Fibroblast of skin of left biceps (primary cell): ENCODE measurements at places on chromosomes 1 and 21.

DNA sequence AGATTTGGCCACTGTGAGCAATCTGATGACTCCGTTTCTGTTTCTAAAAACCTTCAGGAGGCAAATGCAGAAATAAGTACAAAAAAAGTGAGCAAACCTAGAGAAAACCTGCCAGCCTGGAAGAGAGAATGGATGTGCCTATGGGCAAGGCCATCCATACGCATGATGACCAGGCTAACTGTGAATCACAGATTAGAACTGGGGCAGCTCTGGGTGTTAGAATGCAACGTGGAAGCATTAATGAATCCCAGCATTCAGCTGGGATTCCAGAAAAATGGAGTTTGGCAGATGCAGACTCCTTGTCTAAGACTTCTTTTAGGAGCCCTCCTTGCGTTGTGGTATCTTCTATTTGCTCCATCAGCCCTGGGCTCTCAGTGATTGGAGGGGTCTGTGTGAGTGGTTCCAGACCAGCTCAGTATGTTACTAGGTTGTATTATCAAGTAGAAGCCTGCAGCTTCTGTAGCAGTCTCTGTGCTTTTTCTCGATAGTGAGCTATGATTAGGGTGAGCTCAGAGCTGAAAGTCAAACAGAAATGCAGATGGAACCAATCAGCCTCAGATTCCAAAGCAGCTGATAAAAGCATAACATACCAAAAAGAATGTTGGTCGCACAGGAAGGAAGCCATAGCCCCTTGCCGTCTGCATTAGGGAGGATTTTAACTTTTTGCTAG, 154.0 kb downstream of the PSMG1 start:
- peak; percentile 80 for DNase-seq

GRCh38 chr1:177869586-177869985, 100.3 kb downstream of the SEC16B start:
- no peak for DNase-seq

- peak; percentile 8 for DNase-seq
Measured at GRCh38 chr1:69126796-69127195, 440.9 kb upstream of the LRRC7 start.

DNA sequence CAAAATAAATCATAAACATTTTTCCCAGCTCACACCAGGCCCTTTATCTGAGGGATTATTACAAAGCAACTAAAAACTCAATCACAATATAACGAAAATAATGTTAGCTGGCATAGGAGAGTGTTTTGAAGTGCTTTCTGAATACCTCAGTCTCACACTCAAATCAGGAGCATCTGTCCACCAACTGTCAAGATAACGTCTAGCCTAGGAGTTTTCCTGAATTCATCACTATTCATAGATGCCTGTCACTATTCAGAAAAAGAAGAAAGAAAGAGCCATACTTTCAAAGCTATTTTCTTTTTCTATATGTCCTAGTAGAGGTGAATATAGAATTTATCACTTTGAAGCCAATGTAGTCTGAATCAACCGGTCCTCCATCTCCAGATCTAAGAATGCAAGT, 127.0 kb downstream of the AKT3 start:
- DNase-seq, result no peak

DNA sequence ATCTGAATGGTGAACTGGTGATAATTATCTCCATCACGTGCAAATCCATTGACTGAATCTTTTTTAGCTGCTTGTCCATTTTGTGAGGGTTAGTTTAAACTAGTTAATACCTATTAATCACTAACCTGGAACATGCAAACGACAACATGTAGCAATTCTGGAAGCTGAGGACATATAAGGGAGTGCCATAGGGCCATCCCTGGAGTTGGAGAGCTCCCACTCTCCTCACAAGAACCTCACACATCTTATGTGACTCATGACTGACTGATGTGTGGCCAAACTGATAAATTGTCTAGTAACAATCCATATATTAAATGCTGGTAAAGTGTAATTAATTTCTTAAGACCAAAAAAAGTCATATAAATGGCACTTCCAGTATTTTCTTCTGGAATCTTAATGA, 62.9 kb upstream of the HOOK1 start:
- no peak for DNase-seq

- no peak for DNase-seq
Measured at GRCh38 chr1:68217060-68217554, 15.2 kb downstream of the WLS start.

- DNase-seq, result peak; percentile 92
Measured at GRCh38 chr1:44739307-44740178, at the start of gene KIF2C. Gene KIF2C, plus strand, starts transcription at chr1:44739837. Its CDS starts 96 bp downstream, at chr1:44739933.

GRCh38 chr1:234924450-234925355, 203.9 kb downstream of the TOMM20 start:
- no peak for DNase-seq

DNA sequence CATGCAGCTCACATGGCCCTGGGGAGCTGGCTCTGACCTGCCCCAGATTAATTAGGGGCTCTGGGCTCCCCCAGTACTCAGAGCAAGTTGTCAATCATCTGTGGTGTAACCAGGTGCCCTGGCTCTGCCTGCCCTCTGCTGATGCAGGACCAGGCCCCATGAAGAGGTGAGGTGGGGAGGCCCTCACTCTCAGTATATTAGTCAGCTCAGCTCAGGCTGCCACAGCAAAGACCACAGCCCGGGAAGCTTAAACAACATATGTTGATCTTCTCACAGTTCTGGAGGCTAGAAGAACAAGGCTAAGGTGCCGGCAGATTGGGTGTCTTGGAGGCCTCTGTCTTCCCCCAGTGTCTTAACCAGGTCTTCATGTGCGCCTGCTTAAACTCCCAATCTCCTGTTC, 66.5 kb downstream of the FCRL5 start:
- DNase-seq, result no peak

GRCh38 chr1:103900005-103900404, 150.3 kb downstream of the AMY1C start:
- DNase-seq, result no peak

DNA sequence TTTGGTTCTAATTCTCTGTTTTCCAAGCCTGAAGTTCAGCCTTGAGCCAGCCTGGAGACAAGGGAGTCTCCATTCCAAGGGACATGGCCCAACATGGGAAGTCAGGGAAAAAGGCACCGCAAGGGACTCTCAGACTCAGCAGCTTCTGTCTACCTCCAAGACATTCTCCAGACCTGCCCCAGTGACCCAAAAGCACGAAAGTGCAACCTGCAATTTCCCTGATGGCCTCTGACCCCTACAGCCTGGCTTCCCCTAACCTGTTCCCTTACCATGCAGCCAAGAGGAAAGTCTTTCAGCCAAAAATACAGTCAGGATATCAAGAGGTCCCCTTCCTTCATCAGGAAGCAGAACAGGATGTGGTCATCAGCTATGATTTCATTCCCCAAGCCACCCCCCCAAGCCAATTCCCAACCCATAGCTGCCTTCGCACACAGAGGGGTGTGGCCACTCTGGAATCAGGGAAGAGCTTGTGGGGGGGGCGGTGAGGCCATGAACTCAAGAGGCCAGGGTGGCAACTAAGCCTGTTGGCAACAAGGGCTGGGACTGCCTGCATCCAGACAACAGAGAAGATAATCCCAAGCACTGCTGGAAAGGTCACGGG, 59.2 kb downstream of the TIAM1 start:
- DNase-seq, result no peak

- DNase-seq, result peak; percentile 31
Measured at GRCh38 chr1:48776393-48777218, at the start of gene BEND5. Gene BEND5, minus strand, starts transcription at chr1:48776891. Its CDS starts 60 bp downstream, at chr1:48776831.

DNA sequence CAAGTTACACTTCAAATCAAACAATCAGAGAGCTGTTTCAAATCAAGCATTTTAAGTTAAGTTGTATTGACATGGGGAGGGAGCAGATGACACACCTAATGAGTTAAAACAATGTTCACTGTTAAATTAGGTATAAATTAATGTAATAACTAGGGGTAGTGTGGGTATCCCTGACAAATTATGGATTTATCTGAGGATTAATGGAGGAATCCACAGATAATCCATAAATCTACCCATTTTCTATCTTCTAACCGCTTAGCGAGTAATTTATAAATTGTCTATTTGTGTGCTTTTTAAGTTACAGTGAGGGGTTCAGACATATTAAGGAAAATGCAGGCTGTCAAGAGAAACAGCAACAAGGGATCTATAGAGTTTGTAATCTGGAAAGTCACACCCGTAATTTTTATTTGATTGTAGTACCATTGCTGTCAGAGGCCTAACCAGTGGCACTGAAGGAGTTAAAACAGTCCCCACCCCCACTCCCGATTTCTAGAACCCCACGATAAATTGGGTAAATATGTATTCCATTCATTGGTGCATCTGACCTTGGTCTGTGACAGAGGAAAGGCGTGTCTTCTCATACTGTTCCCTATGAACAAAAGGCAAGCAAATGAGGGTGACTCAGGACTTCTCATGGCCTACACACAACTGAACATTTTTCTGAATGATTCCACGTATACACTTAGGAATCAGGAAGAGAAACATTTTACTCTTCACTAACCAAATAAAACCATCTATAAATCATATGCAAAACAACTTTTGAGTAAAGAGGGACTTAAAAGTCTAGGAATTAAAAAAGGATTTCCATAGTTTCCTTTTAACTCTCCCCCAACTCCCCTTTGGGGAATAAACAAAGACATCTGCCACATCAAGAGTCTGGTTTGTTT, 7.4 kb downstream of the IRF2BP2 start:
- peak; percentile 87 for DNase-seq

DNA sequence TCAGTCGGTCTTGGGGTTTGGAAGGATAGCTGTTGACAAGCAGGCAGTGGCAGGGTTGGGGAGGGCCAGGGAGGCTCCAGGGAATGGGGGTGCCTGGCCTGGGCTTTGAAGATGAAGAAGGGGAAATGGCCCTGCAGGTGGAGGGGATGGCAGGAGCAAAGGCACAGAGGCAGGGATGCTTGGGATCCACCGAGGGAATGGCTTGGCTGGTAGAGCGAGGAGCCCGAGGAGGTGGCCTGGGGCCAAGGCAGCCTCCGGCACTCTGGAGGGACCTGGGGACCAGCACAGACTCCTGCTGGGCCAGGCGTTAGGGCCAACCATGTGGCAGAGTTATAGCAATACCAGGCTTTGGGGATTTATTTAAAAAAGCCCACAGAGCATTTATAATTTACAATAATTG, 62.9 kb upstream of the EDN2 start:
- DNase-seq, result no peak

GRCh38 chr1:118960567-118961136, 27.5 kb downstream of the TBX15 start:
- DNase-seq, result no peak

DNA sequence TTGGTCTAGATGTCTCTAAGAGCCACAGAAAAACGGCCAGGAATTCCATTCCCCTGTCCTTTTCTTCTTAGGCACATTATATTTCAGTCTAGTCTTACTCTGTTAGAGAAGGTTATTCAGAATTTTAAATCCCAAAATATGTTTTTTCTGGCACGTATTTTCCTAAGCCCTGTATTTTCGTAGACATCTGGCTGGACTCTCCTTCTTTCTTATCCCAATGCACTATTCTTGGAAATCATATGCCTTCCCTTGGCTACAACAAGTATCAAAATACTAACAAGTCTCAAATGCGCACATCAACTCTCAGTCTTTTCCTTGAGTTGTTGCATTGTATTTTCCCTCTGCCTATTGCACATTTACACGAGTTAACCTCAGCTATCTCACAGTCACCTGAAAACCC, 96.2 kb downstream of the DPYD start:
- DNase-seq, result no peak

- DNase-seq, result no peak
Measured at GRCh38 chr1:188394677-188395076, 1565.9 kb downstream of the PLA2G4A start.

GRCh38 chr1:65209005-65209885, 61.2 kb downstream of the AK4 start:
- no peak for DNase-seq

- peak; percentile 23 for DNase-seq
Measured at GRCh38 chr1:195530961-195531360, 1077.3 kb downstream of the KCNT2 start.

DNA sequence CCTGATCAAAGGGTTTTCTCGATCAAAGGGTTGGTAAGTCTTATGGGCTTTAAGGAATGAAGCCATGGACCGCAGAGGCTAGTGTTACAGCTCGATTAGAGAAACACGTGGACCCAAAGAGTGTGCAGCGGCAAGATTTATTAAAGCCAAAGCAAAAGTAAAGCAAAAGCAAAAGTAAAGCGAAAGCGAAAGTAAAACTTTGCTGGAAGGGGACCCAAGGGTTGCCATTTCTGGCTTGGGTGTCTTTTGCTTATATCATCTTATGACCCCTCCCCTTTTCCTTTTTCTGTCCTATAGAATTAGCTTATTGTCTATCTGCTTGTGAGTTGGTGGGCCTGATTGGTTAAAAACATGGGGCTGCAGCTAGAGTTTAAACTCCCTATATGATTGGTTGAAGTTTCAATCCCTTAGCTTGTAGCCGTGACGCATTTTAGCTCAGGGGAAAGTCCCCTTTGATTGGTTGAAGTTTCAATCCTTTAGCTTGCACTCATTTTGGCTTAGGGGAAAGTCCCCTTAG, 957.0 kb downstream of the AMY1C start:
- DNase-seq, result no peak

- DNase-seq, result no peak
Measured at GRCh38 chr1:221837896-221838295, 96.0 kb upstream of the DUSP10 start.

DNA sequence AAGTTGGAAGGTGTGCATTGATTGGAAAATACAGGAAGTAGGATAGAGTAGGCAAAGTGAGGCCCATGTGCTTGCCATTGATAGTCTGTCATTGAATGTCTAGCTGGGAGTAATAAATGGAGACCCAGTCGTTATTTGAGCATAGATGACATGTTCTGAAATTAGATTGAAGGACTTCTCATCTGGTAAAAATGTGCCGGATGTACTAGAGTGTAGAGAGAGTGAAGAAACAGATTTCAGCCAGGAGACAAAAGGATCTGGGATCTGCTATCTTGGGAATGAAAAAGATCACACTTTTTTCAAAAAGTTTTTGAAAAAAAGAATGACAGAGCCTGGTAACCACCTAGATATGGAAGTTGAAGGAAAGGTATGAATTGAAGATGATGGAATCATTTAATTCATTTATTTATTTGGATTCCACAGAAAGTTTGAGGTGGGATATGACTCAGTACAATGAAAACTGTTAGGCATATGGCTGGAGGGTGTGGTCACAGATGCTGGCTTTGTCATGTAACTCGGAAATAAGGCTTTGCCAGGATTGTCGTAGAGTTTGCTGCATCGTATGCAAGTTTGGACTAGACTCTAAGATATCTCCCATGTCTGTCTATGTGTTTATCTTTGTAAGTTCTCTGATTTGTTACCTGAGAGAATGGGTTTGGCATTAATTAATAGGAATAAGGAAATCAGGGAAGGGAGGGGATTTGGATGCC, 137.1 kb downstream of the PBX1 start:
- DNase-seq, result no peak

GRCh38 chr1:247347477-247348222, 16.0 kb upstream of the ZNF496 start:
- no peak for DNase-seq

GRCh38 chr1:1427106-1427819, 6.2 kb upstream of the ANKRD65 start:
- DNase-seq, result no peak

- DNase-seq, result no peak
Measured at GRCh38 chr1:51518586-51519047, 449 bp downstream of the EPS15 start.

GRCh38 chr1:28113242-28113572, 24.8 kb upstream of the EYA3 start:
- DNase-seq, result no peak

GRCh38 chr1:17852383-17852782, 97.2 kb downstream of the ACTL8 start:
- DNase-seq, result no peak
